Stimulated activated CD4-positive, alpha-beta T cell treated with anti-CD3 and anti-CD28 coated beads, Interleukin-4, amount 100 ng/mL, for 24 hours (primary cell): ENCODE measurements at places on chromosomes 5 and 9.

DNA sequence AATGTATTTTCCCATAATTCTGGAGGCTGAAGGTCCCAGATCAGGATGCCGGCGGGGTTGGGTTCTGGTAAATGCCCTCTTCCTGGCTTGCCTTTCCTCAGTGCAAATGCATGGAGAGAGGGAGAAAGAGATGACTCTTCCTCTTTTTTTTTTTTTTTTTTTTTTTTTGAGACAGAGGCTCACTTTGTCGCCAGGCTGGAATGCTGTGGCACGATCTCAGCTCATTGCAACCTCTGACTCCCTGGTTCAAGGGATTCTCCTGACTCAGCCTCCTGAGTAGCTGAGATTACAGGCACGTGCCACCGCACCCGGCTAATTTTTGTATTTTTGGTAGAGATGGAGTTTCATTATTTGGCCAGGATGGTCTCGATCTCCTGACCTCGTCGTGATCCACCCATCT is 300.0 kb upstream of the TAS2R1 start:
- no peak for DNase-seq

GRCh38 chr9:112048924-112049691 is 126.0 kb downstream of the SUSD1 start:
- no peak for DNase-seq

- no peak for DNase-seq
Observed at GRCh38 chr5:107444300-107444699, 226.4 kb downstream of the EFNA5 start.

GRCh38 chr9:137367506-137368430 is 55.2 kb downstream of the EXD3 start:
- no peak for DNase-seq

- no peak for DNase-seq
Observed at GRCh38 chr5:32419791-32420190, 24.7 kb downstream of the ZFR start.
